Activated CD4-positive, alpha-beta T cell treated with anti-CD3 and anti-CD28 coated beads for 48 hours (primary cell): ENCODE measurements at places on chromosomes 6 and 20.

- peak; percentile 79 for DNase-seq
Measured at GRCh38 chr6:31558631-31559500, 11.5 kb downstream of the NFKBIL1 start.

DNA sequence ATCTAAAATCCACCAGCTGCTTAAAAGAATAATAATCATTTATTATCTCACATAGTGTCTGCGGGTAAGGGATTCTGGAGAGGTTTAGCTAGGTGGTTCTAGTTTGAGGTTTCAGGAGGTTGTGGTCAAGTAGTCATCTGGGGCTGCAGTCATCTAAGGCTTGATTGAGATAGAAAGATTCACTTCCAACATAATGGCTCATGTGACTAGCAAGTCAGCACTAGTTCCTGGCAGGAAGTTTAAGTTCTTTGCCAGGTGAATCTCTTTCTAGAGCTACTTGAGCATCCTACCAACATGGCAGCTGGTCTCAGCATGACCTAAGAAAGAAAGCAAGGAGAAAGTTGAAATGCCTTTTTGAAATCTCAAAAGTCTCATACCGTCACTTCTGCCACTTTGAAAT is 128.8 kb downstream of the EDN1 start:
- DNase-seq = no peak

DNA sequence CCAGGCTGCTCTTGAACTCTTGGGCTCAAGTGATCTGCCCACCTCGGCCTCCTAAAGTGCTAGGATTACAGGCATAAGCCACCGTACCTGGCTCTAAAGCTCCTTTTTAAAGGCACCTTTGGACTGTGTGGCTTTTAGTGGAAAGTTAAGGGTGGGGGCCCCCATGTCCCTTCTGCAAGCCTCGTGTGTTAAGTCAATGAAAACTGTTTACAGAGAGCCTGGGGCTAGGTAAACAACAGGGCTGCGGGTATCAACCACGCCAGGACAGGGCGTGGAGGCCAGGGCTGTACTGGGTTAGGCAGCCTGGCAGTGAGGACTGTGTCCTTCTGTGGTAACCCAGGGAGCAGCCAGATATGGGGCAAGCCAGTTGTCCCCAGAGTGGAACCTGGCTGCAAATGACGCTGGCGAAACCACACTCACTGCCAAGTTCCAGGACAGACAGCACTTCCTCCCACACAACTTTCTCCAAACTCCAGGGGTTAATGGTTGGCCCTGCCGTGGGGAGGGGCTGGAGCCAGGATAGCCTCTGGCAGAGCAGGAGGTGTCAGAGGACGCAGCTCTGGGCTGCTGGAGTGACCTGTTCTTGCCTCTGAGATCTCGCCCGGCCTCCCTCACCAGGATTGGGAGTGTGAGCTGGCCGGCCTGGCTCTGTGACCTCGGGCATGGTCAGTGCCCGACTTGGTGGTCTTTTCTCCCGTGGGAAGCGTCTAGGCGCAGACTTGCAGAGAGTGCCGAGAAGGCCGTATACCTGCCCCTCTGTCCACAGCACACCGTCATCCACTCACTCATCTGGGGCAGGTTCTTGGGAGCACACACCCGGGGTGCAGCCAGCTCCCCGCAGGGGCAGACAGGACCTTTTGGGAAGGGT is 3.2 kb downstream of the SLC17A9 start:
- no peak for DNase-seq

- DNase-seq = no peak
Measured at GRCh38 chr6:81465859-81466258, 286.6 kb downstream of the TENT5A start.

DNA sequence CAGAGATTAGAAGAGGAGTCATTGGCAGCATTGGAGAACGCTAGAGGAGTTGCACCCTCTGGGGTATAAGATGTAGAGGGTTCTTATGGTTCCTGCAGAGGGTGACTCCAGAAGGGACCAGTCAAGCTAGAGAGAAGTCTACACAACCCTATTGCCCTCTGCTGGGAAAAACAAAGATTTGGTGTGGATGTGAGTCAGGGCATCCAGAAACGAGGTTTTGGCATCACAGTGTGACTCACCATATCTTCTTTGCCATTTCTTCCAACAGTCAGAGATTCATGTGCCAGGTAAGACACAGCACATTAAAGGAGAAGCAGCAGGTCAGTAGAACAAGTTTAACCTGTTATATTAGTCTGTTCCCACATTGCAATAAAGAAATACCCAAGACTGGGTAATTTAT is 598.8 kb downstream of the MAFB start:
- no peak for DNase-seq
